ENCODE measurements at places on chromosomes 7 and 10.

- no peak for DNase-seq
These were observed 34.4 kb downstream of the VSTM4 start for GRCh38 chr10:49080965-49081364.

- DNase-seq: no peak
These were observed 10.1 kb upstream of the DYNC2I1 start for GRCh38 chr7:158846304-158846703.

DNA sequence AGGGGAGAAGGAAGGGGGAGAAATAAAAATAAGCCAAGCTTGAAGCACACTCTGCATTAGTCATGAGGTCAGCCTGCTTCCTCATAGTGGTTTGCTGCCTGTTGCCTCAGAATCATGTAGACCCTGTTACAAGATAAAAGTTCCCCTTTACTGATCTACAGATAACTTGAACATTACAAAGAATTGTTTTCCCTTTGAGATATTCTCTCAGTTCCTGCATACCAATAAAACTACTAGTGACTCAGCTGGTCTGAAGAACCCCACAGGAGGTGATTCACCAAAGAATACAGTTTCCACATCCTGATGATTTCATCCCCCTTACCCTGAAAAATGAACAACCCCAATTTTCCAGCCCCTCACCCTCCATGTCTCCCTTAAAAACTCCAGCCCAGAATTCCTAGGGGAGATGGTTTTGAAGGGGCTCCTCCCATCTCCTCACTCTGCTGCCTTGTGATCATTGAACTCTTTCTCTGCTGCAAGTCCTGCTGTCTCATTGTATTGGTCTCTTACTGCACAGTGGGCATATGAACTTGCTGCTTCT lies 31.5 kb upstream of the NRP1 start:
- DNase-seq: no peak

GRCh38 chr10:46286991-46287693 lies at the start of gene ANTXRL:
TSS of gene ANTXRL (plus strand) at chr10:46286997. CDS start at chr10:46287263, 266 bp downstream.
- no peak for DNase-seq

- DNase-seq: no peak
These were observed 88.4 kb upstream of the EEPD1 start for GRCh38 chr7:36064676-36065075.

DNA sequence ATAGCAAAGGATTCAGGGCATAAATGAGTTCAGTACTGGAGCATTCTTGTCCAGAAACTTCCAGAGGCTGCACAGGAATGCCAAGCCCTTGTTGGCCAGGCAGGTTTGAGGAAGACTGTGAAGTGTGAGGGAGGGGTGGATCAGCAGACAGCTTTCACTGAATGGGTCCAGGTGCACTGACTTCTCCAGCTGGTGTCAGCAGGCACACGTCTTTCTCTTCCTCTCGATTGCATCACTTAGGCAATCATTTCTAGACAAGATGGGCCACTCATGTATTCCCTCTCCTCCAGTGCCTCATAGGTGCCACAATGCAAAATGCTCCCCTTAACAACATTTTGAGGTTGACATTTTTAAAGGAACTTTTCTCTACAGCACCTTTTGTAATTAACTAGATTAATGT lies 15.6 kb upstream of the PLEKHS1 start:
- DNase-seq: no peak

DNA sequence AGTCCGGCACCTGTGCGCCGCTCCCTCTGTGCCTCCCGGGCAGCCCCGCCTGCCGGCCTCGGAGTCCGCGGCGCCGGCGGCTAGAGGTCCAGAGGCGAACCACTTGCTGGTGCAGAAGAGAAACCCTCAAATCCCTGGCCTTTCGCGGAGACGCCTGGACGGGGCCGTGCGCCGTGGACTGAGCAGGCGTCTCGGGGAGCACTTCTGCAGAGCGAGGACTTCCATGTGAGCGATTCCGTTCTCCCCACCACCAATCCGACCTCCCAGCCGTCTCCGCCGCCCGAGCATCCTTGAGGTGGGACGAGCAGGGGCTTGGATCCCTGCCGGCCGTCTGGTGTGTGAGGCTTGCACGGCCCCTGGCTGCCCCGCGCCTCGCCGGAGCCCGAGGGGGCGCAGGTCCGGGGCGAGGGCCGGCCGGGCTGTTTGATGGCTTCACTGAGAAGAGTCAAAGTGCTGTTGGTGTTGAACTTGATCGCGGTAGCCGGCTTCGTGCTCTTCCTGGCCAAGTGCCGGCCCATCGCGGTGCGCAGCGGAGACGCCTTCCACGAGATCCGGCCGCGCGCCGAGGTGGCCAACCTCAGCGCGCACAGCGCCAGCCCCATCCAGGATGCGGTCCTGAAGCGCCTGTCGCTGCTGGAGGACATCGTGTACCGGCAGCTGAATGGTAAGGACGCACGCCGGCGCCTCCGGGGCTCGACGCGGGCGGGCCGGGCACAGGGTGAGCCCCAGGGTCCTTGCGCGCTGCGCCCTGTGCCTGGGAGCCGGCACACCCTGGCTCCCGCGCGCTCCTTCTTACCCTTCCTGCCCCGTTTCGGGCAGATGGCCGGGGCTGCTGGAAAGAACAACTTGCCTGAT lies 660 bp downstream of the GALNT17 start:
- no peak for DNase-seq
